Activated T-cell treated with anti-CD3 and anti-CD28 coated beads, Interleukin-2, amount 50 U/mL, for 24 hours (primary cell): ENCODE measurements at places on chromosomes 5 and 9.

DNA sequence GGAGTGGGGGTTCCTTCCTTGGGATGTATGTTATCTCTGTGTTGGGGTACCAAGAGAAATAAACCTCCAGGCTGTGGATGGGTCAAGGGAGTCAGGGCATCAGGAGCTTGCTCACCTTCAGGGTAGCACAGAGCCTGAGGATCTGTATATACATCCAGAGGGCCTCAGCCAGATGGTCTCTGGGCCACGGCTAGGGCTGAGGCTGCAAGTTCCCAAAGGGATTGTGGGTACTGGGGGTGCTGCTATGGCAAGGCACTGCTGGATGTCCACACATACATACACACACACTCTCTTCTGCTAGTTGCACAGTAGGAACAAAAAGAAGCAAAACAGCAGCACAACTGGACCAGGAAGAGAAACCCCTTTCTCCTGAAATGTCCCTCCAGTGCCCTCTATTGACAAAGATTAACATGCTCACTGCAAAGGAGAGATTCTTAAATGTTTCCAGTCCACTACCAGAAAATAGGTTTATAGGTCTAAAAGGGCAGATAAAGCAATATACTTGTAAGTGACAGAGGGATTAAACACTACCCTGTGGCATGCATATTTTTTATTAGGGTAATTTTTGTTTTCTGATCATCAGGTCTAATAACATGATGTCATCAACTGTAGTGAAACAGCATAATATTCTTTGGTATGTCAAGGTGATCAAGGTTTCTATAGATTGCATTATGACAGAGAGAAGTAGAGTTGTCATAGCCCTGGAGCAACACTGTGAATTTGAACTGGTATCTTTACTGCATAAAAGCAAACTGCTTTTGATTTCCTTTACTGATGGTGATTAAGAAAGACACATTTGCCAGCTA is 56.3 kb upstream of the KCNN2 start:
- DNase-seq, result no peak

GRCh38 chr5:908172-908571 is 15.5 kb downstream of the TRIP13 start:
- no peak for DNase-seq

- DNase-seq, result no peak
Measured at GRCh38 chr5:179313849-179314521, 31.3 kb downstream of the ADAMTS2 start.

DNA sequence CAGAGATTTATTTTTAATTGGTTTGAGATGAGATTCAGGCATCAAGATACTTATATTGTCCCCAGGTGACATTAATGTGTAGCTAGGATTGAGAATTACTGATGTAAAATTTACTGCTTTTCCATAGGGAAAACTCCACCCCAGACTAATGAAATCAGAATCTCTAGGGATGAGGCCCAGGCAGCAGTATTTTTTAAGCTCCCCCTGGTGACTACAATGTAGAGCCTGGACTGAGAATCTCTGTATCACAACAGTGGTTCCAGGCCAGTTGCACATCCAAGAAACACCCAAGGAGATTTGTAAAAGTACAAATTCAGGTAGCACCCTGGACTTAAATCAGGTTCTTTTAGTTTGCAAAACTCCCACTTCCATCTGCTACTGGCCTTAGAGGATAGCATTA is 185.7 kb downstream of the MARCHF11 start:
- no peak for DNase-seq

- DNase-seq, result no peak
Measured at GRCh38 chr9:76658510-76659231, 105.6 kb upstream of the PCA3 start.

- DNase-seq, result no peak
Measured at GRCh38 chr9:93096811-93097382, 880 bp downstream of the CARD19 start.

- no peak for DNase-seq
Measured at GRCh38 chr5:134223406-134224248, 2.2 kb downstream of the PPP2CA start.

GRCh38 chr5:1255081-1255561 is 29.9 kb downstream of the SLC6A18 start:
- peak; percentile 58 for DNase-seq

GRCh38 chr5:58106754-58107410 is 353.0 kb downstream of the PLK2 start:
- DNase-seq, result no peak

GRCh38 chr9:87497604-87498045 is at the start of gene DAPK1:
Gene DAPK1, plus strand, starts transcription at chr9:87497867. Its CDS starts 1,211 bp downstream, at chr9:87499078.
- peak; percentile 40 for DNase-seq

GRCh38 chr9:23603311-23603710 is 222.7 kb downstream of the ELAVL2 start:
- no peak for DNase-seq

GRCh38 chr9:9914174-9914573 is 698.6 kb downstream of the PTPRD start:
- DNase-seq, result no peak

DNA sequence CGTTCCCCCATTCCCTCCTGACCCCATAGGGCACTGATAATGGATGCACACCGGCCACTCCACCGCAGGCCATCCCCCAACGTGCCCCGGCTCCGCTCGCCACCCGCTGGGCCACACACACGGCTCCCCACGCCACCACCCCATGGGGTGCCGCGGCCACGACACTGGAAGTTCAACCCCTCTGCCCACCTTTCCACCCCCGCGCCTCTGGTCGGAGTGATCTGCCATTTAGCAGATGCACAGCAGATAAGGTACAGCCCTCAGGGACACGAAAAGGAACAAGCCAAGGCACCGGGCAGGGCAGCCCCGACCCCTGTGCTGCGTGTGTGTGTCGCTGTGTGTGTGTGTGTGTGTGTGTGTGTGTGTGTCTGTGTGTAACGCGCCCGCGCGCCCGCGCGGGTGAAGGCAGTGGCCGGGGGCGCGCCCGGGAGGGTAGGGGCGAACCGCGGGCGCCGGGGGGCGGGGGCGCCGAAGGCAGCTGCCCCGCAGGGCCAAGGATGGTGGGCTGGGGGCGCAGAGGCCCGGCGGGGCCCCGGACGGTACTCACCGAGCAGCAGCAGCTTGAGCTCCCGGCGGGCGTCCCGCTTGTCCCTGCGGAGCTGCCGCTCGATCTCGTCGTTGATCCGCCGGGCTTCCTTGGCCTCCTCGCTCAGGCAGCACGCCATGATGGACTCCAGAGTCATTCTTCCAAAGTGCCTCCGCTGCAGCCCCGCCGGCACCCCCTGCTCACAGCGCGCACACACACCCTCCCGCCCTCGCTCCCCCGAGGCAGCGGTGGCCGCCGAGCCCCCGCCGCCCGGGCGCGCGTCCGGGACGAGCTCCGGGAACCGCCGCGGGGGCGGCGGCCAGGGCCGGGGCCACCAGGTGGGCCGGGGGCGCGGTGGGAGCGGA is 813 bp downstream of the GNAQ start:
- peak; percentile 80 for DNase-seq
